ENCODE measurements at places on chromosomes 12 and 14.

DNA sequence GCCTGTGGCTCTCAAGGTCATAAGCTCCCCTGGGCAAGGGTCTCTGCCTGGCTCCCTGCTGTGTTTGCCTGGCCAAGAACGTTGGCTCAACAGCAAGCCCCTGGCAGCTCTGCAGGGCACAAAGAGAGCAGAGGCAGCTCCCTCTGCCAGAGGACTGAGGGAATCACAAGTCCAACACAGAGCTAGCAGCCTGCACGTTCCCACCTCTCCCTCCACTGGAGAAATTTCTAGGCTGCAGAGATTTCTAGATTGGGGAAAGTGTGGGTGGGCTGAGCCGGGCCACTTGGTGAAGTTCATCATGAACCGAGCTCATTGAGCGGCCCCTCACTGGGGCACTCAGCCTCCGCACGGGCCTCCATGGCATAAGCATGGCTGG, 19.8 kb downstream of the ZFYVE21 start:
- DNase-seq: no peak

DNA sequence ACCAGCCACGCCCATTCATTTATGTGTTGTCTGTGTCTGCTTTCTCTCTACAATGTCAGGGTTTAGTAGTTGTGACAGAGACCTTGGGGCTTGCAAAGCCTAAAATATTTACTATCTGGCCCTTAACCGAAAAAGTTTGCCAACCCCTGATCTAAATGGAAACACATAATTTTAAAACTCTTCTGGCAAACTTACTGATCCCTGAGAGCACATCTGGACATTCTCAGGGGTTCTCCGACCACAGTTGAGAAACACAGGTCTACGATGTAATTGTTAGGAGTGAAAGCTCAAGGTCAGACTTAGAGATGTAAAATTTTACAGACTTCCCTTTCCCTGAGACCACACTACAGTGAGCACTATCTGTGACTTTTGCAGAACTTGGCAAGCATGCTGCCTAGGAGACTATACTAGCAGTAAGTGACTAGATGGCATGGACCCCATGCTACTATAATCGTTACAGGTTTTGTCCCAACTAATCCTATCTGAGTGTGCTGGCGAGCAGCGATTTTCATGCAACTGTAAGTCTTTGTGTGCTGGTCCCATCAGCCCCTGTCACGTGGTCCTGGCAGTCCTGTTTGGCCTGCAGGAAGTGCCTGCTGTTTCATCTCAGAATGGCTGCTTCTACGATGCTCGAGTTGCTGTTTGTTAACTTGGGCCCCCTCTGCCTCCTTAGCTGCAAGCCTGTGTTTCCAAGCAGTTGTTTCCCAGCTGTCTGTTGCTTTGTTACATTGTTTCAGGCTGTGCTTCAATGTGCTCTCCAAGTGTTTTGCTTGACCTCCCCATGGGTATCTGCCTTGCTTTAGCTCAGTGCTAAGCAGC, 21.6 kb downstream of the TMTC2 start:
- DNase-seq: no peak

- no peak for DNase-seq
Measured at GRCh38 chr14:104364830-104365229, 214.7 kb upstream of the C14orf180 start.

DNA sequence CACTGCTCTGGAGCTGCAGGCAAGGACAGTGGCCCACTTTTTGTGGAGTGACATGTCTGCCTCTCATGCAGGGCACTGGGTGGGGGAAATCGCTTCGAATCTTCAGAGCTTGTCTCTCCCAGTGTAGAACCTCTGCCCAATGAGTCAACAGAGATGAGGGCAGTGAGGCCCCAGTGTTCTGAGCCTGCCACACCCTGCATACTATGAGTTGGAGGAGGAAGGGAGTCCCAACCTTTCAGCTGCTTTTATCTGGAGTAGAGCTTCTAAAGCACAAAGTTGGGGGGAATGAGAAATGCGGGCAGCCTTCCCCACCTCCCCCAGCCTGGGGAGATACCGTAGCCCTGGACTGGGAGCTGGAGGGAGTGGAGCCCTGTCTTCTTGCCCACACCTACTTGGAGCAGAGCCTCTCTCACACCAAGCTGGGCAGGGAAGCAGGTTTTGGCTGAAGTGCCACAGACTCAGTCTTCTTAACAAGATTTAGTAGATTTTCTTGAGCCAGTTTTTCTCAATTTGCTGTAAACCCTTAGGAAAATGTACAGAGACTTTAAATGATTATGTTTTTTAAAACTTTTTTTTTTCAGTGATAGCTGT, 159.1 kb downstream of the ADGRD1 start:
- DNase-seq: no peak

DNA sequence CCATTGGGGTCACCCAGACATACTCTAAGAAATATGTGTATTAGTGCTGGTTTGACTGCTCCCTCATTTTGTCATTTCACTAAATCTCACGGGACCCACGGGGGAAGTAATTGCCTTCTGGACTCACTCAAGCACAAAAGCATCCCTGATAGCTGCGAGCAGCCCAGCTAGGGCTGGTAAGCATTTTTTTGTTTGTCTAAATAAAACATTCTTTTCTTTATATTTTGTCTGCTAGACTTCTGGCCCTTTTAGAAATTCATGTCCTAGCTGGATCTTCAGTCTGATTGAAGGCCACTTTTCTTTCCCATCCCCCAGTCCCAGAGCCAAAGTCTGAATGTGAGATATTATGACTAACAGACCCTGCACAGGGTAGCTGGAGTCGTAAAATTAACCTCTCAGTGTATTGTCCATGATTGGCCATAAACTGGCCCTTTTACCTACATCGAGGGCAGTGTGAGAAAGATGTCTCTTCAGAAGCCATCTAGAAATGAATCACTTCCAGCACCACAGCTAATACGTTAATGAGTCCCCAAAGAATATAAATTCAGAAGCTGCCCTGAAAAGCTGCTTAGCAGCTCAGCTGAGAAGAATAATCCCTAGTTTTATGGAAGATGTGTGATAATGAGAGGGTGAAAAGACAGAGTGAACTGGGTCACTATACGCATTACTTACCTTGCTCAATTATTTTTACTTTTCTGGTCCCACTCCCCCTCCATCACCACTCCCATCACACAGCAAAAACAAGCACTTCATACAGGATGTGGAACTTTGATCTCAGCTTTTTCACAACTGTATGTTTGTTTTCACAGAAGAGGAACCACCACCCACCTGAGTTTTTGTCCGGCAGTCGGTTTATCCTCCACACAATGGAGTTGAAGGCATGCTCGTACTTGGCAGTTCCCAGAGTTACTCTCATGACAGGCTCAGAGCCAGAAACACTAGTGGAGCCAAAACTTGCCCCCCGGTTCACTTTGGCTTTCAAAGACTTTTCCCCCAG, 55.6 kb upstream of the GTF2A1 start:
- no peak for DNase-seq

DNA sequence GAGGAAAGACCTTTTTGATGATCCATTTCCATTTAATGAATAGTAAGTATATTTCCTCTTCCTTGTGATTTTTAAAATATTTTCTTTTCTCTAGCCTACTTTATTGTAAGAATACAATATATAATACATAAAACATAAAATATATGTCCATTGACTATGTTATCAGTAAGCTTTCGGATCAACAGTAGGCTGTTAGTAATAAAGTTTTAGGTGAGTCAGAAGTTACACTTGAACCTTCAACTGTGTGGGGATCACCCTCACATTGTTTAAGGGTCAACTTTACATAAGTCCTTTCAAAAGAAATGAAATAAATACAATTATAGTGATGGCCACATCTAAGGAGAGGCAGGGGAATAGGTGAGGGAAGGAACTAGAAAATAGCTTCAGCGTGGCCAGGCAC, 5.0 kb upstream of the TFCP2 start:
- DNase-seq: no peak

DNA sequence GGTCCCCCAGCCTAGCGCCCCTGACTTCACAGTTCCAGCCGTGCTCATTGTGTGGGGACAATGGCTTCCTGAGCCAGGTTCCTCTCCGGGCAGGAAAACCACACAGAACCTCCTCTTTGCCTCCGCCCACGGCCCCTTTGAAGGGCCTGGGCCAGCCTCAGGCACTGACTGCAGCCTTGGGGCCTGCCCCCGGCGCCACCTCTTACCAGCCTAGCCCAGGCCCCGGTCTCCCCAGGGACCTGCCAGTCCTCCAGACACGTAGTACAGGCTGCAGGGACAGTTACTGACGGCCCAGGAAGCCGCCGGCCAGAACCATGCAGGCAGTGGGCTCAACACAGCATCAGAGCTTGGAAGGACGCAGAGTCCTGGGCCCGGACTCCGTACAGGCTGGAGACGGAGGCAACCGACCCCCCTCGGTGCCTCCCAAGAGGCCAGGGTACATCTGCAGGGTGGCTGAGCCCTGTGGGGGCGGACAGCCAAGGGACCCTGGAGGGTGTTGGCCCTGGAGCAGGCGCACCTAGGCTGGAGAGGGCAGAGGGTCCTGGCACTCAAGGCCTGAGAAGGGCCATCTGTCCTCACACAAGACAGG, 20.9 kb upstream of the NUDT14 start:
- no peak for DNase-seq

DNA sequence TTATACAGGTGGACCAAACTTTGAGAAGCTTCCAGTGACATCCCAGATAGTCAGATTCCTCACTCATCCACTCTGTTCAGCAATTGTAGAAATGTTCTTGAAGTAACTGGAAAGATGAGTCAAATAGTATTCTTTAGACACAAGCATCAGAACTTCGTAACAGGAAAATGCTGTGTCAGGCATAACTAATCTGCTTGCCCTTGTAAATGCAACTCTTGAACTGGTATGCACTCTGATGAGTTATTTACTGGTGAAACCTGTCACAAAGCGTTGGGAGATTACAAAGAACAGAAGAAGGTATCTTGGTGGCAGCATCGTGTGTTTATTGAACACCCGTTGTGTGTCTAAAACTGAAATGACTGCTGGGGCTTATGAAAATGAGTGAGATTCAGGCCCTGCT, 10.8 kb upstream of the DUSP6 start:
- DNase-seq: no peak

DNA sequence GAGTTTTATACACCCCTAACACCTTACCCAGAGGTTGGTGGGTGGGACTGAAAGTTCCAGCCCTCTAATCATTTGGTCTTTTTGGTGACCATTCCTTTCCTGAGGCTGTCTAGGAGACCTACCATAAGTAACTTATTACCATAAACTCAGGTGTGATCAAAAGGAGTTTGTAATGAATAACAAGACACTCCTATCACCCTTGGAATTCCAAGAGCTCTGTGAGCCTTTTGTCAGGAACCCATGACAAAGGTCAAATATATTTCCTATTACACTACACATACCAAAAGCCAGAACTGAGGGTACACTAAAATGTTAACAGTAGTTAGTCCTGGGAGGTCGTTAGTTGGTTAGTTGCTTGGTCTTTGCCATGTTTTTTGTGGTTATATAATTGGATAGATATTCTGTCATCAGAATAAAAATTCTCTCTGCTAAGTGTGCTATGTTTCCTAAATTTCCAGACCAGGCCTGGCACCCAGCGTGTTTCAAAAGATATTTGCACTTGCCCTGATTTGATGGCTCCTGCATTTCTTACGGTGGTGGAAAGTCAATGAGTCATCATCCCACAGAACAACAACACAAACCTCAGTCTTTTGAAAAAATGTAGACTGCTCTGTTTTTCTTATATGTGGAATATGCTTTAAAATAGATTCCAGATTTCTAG, 27.0 kb upstream of the AKAP5 start:
- DNase-seq: peak; percentile 97

- DNase-seq: no peak
Measured at GRCh38 chr12:119334430-119335170, at the start of gene CCDC60. TSS of gene CCDC60 (plus strand) at chr12:119334729. CDS start at chr12:119335177, 448 bp downstream.

DNA sequence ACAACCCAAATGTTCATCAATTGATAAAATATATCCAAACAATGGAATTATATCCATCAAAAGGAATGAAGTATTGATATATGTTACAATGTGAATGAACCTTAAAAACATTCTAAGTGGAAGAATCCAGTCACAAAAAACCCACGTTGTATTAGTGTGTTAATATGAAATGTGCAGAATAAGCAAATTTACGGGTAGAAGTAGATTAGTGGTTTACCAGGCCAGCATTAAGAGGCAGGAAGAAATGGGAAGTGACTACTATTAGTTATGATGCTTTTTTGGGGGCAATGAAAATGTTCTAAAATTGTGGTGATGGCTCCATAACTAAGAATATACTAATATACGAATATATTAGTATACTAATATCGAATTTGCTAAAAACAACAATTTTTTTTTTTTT, 1.5 kb downstream of the COX16 start:
- no peak for DNase-seq

DNA sequence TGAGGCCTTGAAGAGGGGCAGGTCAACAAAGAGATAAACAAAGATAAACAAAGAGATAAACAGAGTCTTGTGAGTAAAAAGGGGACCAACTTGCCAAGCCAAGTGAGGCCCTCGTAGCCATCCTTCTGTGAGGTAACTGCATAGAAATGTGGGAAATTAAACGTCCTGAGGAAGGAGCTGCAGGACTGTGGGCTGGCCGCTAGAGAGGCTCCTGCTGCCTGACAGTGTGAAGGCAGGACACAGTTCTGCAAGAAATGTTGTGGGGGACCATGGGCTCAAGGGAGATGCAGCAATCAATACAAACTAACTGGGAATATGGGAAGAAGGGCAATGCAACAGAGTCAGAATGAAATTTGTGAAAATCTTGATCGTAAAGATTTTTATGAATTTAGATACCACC, 91.9 kb downstream of the SLC8A3 start:
- DNase-seq: peak; percentile 64

DNA sequence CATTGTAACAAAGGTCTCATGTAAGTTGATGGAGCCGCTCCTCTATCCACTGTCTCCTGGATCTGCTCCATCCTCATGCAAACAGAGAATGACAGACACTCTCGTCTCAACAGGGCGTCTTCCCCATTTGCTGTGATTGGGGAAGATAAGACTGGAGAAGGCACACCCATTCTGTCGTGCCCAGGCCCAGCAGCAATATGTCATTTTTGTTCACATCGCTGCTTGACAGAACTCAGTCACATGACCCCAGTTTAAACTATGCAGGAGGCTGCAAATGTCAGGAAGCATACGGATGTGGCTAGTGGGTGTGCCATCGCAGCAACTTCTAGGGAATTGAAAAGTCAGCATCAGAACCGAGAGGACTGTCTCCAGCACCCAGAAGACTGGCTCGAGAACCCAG, 290.5 kb downstream of the TMEM132D start:
- no peak for DNase-seq

GRCh38 chr14:101709962-101710931, 51.3 kb upstream of the PPP2R5C start:
- DNase-seq: no peak

- no peak for DNase-seq
Measured at GRCh38 chr12:34393086-34393820, 371.0 kb downstream of the ALG10 start.

GRCh38 chr12:52708010-52708409, 4.7 kb upstream of the KRT77 start:
- DNase-seq: no peak

DNA sequence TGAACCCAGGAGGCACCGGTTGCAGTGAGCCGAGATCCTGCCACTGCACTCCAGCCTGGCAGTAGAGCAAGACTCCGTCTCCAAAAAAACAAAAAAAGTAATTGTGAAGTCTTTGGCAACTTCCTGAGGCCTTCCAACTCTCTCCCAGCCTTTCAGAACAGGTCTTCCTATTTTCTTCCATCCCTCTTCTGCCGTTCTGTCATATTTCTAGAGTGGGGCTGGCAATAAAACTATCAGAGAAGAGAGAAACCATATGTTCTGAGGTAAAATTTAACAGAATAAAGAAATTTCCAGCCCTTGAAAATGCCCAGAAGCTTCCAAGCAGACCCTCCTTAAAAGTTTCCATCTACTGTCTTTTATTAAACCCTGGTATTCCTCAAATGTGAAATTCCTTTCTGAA, 100.4 kb downstream of the HMGA2 start:
- no peak for DNase-seq

All from HTR-8/SVneo (cell line).